ENCODE measurements at places on chromosomes 7 and 10.
A peak's percentile ranks its signal among the peaks of the same experiment; 100 is the strongest.

GRCh38 chr10:126092366-126093215, 196.2 kb downstream of the FANK1 start:
- no peak for DNase-seq

DNA sequence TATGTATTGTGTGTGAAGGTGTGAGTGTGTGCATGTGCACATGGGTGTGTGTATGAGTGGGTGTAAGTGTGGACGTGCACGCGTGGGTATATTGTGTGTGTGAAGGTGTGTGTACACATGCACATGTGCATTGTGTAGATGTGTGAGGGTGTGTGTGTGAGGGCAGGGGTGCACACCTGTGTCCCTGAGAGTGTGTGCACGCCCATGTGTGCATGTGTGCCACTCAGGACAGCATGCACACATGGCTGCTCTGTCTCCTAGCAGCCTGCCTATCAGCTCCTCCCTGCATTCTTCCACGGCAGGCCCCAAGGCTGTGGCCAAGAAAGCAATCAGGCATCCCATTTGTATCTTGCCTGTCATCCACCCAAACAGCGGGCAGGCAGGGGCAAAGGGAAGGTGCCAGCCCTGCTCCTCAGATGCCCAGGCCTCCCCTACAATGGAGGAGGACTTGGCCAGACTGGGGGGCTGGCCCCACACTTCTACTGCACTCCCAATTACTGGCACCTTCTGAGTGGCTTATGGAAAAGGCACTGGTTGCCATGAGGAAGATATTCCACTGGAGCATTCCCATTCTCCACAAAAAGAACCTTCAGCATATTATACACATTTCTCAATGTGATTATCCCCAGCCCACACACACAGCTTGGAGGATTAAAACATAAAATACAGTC, 380.4 kb upstream of the ZMIZ1 start:
- no peak for DNase-seq

DNA sequence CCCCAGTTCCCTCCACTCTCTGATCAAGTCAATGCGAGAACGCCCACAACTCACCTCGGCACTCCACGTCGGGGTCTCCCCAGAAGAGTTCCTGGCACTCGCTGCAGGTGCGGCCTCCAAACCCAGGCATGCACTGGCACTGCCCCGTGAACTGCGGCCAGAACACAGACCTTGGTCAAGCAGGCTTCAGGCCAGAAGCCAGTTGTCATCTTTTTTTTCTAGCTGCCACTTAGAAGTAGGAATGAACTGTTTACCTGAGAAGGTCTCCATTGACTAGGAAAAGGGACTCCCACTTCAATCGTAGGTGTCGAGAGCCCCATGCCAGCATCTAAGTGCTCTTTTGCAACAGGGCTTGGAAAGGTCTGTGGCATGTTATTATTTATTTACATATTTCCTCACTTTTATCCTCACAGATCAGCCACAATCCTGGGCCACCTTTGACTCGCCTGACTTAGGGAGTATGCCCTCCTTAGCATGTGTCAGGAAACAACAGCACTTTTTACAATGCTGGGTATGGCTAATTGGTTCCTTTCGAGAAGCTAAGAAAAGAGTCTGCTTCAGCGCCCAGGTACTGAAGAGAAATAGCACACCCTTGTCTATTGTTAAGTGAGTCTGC, 51.7 kb downstream of the LAMB1 start:
- DNase-seq = no peak

GRCh38 chr7:55382251-55382650, 17.1 kb downstream of the LANCL2 start:
- no peak for DNase-seq

- no peak for DNase-seq
These were observed 230.8 kb upstream of the GHITM start for GRCh38 chr10:83908506-83908905.

DNA sequence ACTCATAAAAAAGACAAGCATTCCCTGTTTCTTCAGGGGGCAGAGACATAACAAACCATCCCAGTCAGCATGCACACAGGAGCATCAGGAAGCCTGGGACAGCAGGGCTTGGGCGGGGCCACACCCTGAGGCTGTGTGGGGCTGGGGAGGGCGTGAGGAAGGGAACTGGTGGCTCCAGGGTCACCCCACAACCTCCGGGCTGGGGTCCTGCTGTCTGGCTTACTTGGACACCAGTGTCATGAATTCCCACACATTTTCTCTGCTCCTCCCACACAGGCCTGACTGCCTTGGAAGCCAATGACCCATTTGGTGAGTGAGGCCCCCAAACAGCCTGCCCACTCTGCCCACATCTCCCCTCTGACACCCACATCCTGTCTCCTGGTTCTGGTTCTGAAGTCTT, 2.8 kb downstream of the FXYD4 start:
- DNase-seq = no peak

DNA sequence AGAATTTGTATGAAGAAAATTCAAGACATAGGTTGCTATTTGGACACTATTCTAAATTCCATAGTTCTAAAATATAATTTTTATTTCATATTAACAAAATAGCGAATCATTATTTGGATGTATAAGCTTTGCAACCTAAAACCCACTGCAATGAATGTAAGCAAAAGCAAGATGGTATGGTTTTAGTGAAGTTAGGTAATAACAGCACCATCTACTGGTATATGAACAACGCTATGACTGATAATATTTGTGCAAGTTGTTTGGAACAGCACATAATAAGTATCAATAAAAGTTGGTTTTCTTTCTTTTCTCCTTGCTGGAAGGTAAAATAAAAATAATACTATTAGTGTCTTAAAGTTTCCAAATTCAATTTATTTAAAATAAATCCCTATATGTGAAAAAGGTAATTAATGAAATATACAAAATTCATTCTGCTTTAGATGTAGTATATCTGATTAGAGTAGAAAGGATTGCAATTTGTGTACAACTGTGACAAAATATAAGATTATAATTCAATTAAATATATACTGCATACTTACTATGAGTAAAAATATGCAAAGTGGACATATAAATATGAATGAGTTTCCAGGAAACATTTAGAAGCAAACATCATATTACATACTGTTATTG, 79.0 kb upstream of the LSM8 start:
- DNase-seq = peak; percentile 35

DNA sequence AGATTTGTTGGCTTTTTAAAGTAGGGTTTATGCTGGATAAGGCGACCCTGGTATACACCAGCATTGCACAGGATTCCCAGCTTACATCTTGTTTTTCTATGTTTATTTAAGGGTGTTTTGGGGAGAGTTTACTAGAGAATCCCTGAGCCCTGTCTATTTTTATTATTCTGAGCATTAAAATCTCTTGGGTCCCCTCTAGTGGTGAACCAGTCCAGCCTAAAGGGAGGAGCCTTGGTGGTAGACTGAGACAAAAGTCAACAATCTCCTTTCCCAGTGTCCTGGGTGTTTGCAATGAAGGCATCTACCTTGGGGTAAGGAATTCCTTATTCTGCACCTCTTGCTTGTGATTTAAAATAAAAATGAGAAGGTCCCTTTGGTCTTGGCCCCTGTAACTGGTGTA, 38.2 kb downstream of the ANTXRL start:
- no peak for DNase-seq

GRCh38 chr10:44458671-44459413, 73.9 kb upstream of the CXCL12 start:
- DNase-seq = no peak

DNA sequence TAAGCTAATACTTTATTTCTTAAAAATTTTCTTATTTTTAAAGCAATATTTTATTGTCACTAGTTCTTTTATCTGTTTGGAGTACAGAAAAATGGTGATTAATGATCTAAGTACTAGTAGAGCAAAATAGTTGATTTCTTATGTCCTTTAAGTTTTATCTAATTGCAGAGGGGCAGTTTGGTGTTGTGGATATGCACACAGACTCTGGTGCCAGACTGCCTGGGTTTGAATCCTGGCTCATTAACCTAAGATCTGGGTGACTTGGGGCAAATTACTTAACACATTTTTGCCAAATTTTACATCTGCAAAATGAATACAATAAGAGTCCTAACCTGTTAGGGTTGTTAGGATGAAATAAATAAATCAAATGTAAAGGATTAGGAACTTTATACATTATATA, 10.7 kb upstream of the PRPS1L1 start:
- DNase-seq = no peak

GRCh38 chr7:143408686-143409561, at the start of gene EPHA1:
Gene EPHA1 (minus strand): TSS chr7:143408856. CDS start chr7:143408805, 51 bp downstream.
- no peak for DNase-seq

DNA sequence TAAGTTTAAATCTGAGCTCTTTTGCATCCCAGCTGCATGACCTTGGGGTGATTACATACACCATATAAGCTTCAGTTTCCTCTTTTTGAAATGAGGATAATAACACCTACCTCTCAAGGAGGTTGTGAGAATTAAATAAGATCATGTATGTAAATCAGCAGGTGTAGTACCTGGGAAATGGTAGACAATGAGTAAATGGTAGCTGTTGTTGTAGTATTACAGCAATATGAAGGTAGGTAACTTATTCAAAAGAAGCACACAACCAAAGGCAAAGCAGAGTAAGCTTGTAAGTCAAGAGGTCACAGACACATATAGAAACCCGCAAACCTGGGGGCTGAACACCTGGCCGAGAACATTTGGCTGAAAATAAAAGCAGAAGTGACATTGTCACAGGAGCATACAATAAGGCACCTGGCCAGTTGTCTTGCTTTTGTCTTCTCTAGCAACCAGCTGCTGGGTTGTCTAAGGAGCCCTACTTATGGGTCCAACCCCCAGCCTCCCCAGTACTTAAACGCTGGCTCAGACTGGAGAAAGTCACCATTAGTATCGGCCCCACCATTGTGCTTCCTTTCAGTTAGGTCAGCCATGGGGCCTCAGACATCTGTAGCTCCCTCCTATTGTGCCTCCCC, 203.6 kb upstream of the MKLN1 start:
- no peak for DNase-seq

DNA sequence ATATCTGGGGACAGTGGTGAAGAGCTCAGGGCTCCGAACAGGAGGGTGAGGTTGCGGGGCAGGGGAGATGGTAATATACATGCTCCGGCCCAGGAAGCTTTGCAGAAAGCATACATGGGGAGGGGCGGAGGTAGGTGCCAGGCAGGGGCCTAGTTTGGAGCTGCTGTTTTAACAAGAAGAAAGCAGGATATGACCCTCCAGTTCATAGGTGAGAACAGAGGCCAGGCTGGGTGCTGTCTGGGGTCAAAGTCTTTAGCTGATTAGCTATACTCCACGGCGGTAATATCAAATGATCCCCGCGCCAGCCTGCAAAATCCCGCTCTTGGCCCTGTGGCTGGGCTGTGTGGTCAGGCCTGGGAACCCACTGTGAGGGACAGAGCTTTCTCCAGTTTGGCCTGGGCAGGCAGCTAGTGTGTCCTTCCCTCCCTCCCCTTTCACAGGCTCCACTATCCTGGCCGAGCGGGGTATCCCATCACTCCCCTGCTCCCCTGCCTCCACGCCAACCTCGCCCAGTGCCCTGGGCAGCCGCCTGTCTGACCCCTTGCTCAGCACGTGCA, 95.6 kb downstream of the NEURL1 start:
- DNase-seq = no peak

- no peak for DNase-seq
These were observed 43.4 kb upstream of the PRSS58 start for GRCh38 chr7:142301299-142301698.

DNA sequence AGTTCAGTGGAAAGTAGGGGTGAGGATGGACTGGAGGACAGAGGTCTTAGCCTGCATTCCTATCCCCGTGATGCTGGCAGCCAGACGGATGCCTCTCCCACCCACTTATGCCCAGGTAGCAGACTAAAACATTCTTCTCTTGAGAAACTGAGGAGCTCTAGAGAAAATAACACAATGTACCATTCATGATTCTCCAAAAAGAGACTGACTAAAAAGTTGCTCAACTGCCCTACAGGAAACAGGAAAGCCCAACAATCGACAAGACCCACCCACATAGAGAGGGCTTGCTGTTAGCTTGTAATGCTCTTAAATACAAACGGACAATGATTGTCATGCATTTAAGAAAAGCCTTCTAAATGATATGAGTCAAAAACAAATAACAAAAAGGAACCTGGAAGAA, 33.2 kb upstream of the PDE1C start:
- no peak for DNase-seq

DNA sequence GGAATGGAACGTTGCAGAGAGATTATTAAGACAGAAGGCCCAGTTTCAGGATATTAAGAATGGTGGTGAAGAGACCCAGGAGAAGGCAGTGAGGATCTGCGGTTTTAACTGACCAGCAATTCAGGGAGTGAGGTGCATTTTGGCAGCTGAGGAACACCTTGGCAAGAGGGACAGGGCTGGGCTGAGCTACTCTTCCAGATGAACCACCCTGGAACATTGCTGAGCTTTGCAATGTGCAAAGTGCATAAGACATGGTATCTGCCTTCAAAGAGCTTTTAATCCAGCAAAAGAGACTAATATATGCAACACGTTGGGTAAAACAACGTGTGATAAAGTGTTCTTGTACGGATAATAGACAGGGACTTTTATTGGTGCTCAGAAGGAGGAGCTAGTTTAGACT, 181.0 kb upstream of the AGK start:
- no peak for DNase-seq

DNA sequence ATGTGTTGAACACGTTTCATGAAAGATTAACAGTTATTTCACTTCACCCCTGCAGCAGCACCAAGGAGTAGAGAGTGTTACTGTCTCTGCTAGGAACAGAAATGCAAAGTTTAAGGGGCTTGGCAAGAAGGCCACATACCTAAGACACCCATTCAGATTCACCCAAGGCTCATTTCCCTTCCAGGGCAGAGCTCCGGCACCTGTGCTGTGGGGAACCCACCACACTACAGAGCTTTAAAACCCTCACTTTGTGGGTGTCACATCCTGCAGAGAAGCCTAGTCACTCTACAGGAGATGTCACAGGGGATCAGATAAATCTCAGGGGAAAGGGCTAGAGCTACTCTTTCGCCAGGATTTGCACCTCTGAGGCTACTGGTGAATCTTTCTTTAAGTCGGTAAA, 176.1 kb upstream of the KLF6 start:
- no peak for DNase-seq

DNA sequence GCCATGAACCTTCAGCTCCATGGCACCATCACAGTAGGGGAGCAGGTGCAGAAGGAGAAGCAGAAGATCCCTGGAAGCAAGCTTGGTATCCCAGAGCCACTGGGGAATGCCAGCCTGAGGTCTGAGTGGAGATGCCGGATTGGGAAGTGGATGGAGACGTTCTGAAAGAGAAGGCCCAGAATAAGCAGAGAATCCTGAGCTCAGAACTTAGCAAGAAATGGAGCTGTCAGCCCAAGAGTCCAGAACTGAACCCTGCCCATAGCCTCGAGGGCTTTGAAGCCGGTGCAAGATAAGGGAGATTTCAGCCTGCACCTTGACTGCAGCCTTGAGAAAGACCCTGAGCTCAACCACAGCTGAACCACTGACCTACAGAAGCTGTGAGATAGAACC, 13.9 kb upstream of the GDF10 start:
- DNase-seq = no peak
